Substantia nigra (tissue), 51 donors: ENCODE measurements at places on chromosomes 3 and 15.

- no peak for DNase-seq
Measured at GRCh38 chr3:51389423-51390183, 1.5 kb upstream of the RBM15B start.

DNA sequence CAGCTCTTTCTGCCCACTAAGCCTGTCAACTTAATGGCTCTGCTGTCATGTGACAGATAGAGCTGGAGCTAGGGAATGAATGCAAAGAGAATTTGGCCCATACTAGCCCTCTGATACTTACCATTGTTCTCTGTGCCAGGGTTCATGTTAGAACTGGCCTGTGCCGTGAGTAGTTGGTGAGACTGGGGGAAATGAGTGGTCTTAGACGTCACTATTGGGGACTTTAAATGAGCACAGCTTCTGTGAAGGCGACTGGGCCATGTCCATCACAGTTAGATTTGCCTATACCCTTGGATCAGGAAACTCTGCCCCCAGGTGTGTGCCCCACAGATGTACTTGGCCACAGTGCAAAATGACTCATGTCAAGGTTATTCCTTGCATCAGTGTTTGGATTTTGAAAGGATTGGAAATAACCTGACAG is 124.9 kb downstream of the PTPRG start:
- DNase-seq, result no peak

DNA sequence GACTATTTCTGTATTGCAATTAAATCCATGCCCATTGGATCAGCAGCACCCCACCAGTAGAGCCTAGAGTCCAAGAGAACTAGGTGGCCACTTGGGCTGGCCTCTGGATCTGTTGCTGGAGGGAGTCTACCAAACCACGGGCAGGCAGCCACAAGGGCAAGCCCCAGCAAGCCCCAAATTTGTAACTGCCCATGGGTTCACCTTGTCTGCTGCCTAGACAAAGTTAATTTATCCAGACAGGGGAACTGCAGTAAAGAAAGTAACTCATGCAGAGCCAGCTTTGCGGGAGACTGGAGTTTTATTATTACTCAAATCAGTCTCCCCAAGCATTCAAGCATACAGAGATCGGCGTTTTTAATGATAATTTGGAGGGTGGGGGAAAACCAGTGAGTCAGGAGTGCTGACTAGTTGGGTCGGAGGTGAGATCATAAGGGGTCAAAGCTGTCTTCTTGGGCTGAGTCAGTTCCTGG is 74.0 kb upstream of the TERB2 start:
- DNase-seq, result no peak

DNA sequence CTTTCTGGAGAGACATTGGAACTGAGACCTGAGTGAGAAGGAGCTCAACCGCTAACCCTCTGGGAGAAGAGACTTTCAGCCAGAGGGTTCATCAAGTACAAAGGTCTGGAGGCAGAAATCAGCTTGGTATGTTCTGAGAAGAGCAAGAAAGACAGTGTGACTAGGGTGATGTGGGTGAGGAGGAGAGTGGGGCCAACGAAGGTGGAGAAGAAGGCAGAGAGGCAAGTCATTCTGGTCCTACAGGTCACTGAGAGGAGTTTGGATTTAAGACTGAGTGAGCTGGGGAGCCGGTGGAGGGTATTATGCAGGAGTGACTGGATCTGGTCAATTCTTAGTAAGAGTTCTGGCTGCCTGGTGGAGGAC is 12.2 kb downstream of the XIRP1 start:
- no peak for DNase-seq

- no peak for DNase-seq
Measured at GRCh38 chr15:31235311-31236183, 91.1 kb upstream of the KLF13 start.

DNA sequence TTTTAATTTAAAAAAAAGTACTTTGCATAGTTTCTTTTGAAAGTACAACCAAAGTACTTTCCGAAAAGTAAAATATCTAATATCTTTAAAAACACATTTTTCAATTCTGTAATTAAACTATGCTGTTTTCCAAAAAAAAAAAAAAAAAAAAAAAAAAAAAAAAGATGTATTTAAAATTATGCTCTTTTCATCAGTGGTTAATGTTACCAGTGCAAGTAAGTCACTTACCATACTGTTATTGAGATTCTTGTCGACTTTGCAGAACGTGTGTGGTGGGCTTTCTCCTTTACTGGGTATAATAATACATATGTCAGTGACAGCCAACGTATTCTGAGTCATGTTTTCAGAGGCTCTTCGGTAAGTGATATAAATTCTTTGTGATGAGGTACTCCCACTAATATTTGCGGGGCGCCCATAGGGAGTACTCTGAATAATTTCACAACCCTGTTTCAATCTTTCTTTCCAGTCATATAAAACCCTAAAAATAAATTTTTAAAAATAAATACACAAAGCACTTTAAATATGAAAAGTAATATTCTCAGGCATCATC is 39.9 kb downstream of the DENND4A start:
- no peak for DNase-seq

- no peak for DNase-seq
Measured at GRCh38 chr3:52225452-52226228, at the start of gene TLR9. TLR9 (minus strand) TSS chr3:52225645; CDS start chr3:52225529, 116 bp downstream.

DNA sequence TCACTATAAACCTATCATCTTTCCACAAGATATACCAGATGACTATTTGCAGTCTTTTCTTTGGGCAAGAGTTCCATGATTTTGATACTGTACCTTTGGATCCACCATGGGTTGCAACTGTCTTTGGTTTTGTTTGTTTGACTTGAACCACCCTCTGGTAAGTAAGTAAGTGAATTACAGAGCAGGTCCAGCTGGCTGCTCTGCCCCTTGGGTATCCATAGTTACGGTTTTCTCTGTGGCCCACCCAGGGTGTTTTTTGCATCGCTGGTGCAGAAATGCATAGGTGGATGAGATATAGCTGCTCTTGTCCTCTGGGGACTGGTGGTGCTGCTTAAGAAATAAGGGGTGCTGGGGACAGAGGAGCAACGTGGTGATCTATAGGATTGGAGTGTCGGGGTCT is 33.8 kb downstream of the CHDH start:
- no peak for DNase-seq

GRCh38 chr3:127016043-127016343 is 33.1 kb downstream of the PLXNA1 start:
- DNase-seq, result no peak

GRCh38 chr3:10310578-10310977 is 10.3 kb downstream of the SEC13 start:
- no peak for DNase-seq
